Kidney (tissue), 22 donors: ENCODE measurements at places on chromosomes 3 and 15.

- DNase-seq, result no peak
- peaks cover 3% of the 10 kb centered on the region for H3K36me3 ChIP-seq
- no peak overlapping the region for H3K27ac ChIP-seq
- no peaks in the 10 kb centered on the region for H3K27me3 ChIP-seq
- H3K4me3 ChIP-seq, result no peak overlapping the region
Measured at GRCh38 chr15:80447077-80447476, 42.9 kb downstream of the ARNT2 start.

DNA sequence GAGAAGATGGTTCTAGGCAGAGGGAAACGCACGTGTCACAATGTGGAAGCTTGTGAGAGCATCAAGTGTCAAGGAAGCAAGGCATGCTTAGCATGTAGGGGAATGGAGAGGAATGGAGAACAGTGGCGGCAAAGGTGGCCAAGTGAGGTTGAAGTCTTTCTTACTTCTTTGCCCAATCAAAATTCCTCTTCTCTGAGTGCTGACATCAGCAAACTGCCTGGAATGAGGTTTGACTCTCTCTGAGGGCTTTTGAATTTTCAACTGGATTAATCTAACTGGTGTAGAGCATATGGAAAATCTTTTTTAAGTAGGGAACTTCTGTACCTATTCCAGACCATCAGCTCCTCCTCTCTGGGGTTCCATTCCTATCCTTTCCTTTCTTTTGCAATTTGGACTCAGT lies 61.9 kb upstream of the BNC1 start:
- H3K4me3 ChIP-seq, result no peak overlapping the region
- H3K27ac ChIP-seq, result no peak overlapping the region
- H3K36me3 ChIP-seq, result no peaks in the 10 kb centered on the region
- no peaks in the 10 kb centered on the region for H3K27me3 ChIP-seq
- no peak for DNase-seq
- no peaks in the 10 kb centered on the region for H3K4me1 ChIP-seq

- H3K4me3 ChIP-seq, result no peak overlapping the region
- no peak overlapping the region for H3K27ac ChIP-seq
- no peaks in the 10 kb centered on the region for H3K27me3 ChIP-seq
- H3K36me3 ChIP-seq, result no peaks in the 10 kb centered on the region
Measured at GRCh38 chr3:26406636-26407035, 215.9 kb upstream of the LRRC3B start.

- H3K27me3 ChIP-seq, result no peaks in the 10 kb centered on the region
- H3K4me3 ChIP-seq, result peak within 1 kb of the TSS; percentile 48
- H3K4me1 ChIP-seq, result no peaks in the 10 kb centered on the region
- H3K36me3 ChIP-seq, result no peaks in the 10 kb centered on the region
- H3K27ac ChIP-seq, result no peak within 1 kb of the TSS
- DNase-seq, result peak; percentile 79
Measured at GRCh38 chr15:64911311-64912186, at the start of gene ANKDD1A. TSS of gene ANKDD1A (plus strand) at chr15:64911902. CDS start at chr15:64911931, 29 bp downstream.

DNA sequence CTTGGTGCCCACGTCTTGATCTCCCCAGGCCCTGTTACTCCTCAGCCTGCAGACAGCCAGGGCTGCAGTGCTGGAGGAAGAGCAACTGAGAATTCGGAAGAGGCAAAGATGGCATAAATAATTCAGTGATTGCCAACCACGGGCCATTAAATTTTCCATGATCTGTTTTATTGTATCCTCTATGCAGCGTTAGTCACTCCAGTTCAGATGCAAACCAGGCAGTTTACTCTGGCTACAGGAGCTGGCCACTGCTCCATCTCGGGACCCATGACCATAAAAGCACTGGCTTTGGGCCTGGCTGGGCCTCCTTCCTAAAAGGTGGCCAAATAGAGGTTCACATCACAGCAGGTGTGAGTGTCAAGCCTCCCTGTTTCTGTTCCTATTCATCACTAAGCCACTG lies 137.6 kb upstream of the TLE3 start:
- no peak for DNase-seq
- no peak overlapping the region for H3K27ac ChIP-seq
- H3K4me1 ChIP-seq, result no peaks in the 10 kb centered on the region
- H3K27me3 ChIP-seq, result no peaks in the 10 kb centered on the region
- H3K4me3 ChIP-seq, result no peak overlapping the region

DNA sequence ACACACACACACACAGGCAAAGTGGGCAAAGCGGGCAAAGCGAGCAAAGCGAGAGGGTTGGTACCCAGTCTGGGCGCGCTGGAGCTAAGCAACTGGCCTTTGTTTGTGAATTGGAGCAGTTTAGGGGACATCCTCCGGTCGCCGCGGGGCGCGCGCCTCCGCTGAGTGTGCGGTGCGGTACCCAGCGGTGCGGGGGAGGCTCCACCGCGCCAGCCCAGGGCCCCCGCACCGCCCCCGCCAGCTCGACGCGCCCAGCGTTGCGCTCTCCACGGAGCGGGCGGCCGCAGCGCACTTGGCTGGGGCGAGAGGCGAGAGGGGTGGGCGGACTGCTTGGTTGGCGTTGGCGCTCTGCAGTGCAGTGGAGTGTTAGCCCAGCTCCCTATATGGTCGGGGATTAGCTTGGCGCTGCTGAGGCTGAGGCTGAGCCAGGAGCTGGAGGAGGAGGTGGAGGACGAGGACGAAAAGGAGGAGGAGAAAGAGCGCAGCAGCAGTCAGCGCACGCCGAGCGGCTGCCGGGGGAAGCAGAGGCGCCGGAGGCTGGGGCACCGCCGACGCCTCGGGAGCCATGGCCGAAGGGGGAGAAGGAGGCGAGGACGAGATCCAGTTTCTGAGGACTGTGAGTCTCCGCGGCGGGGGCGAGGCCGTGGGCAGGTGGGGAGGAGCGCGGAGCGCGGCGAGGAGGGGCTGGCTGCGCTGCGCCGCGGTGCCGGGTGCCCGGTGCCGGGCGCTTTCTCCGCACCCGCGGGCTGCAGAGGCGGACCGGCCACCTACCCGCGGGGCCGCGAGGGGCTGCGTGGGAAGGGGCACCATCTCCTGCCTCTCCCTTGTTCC lies at the start of gene RYR3:
Gene RYR3, plus strand, starts transcription at position 487 of the 831 bp plus-strand sequence. Its CDS starts 79 bp downstream, at position 566.
- no peak within 1 kb of the TSS for H3K27ac ChIP-seq
- H3K4me3 ChIP-seq, result no peak within 1 kb of the TSS
- H3K4me1 ChIP-seq, result no peaks in the 10 kb centered on the region
- DNase-seq, result peak; percentile 77
- H3K36me3 ChIP-seq, result no peaks in the 10 kb centered on the region
- peaks cover 16% of the 10 kb centered on the region for H3K27me3 ChIP-seq

GRCh38 chr3:127889461-127889863 lies 25.6 kb upstream of the KBTBD12 start:
- H3K27ac ChIP-seq, result peak overlapping the region; percentile 7
- no peaks in the 10 kb centered on the region for H3K27me3 ChIP-seq
- no peaks in the 10 kb centered on the region for H3K4me1 ChIP-seq
- no peak for DNase-seq

GRCh38 chr15:91866971-91867372 lies 13.5 kb downstream of the SLCO3A1 start:
- no peaks in the 10 kb centered on the region for H3K36me3 ChIP-seq
- peak; percentile 81 for DNase-seq
- H3K27me3 ChIP-seq, result no peaks in the 10 kb centered on the region
- H3K27ac ChIP-seq, result peak overlapping the region; percentile 72
- no peak overlapping the region for H3K4me3 ChIP-seq

DNA sequence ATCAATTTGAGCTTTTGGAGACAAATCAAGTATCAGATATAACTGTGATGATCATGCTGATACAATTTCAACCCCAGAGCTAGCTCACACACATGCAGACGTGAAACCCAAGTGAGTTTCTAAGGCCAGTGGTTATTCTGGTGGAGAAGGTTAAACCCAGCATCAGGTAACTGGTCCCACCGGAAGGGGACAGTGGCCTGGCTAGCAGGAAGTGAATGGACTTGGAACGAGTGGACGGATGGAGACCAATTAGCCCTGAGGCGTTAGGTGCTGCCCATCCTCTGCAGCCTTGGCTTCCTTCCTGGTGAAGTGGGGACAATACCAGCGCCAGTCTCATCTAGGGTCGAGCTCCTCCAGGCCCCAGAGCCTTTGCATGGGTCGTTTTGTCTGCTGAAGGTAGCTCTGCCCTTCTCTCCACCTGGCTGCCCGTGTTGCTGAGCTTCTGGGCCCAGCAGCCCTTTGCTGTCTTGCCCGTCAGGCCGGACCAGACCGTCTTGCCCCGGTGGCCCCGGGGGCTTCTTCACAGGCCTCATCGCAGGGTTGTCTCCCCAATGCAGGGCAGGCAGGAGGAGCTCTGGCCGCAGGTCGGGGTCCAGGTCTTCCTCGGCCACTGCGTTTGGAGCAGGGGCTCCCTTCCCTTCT lies 915 bp upstream of the KCTD6 start:
- peak overlapping the region; percentile 53 for H3K4me3 ChIP-seq
- DNase-seq, result no peak
- H3K27me3 ChIP-seq, result no peaks in the 10 kb centered on the region
- no peak overlapping the region for H3K27ac ChIP-seq
- no peaks in the 10 kb centered on the region for H3K36me3 ChIP-seq

DNA sequence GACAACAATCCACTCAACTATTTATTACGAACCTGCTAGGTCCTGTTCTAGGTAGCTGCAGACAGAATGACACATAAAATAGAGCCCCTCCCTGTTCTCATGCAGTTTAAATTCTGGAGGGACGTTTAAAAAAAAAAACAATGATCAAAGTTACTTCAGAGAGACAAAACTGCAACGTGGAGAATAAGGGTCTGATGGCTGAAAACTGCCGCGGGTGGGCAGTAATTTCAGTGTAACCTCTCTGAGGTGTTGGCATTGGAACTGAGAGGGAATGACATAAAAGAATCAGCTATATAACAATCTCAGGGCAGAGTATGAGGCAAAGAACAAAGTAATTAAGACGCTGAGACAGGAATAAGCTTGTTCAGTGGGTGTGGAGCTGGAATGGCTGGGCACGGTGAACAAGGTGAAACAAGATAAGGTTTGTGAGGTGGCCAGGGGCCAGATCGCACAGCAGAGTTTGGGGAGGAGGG lies 19.5 kb downstream of the TBL1XR1 start:
- no peak overlapping the region for H3K27ac ChIP-seq
- H3K27me3 ChIP-seq, result no peaks in the 10 kb centered on the region
- H3K4me1 ChIP-seq, result peaks cover 5% of the 10 kb centered on the region
- H3K36me3 ChIP-seq, result no peaks in the 10 kb centered on the region
- H3K4me3 ChIP-seq, result no peak overlapping the region

DNA sequence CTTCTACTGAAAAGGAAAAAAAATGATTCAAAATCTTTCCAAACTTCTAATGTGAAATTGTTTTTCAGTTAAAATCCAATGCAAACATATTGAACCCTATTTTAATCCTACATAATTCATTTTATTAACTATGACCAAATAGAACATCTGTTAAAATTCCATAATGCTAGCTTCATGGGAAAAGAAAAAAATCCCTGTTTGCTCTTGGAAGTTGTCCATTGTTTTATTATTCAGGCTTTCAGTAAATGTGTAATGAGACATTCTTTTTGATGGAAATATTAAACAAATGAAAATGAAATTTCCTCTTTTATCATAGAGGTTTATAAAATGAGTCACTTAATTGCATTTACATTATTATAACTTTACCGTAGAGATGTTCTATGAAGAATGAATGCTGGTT lies 49.5 kb downstream of the SLC25A26 start:
- DNase-seq, result no peak
- H3K36me3 ChIP-seq, result no peaks in the 10 kb centered on the region
- H3K4me3 ChIP-seq, result no peak overlapping the region
- H3K27me3 ChIP-seq, result no peaks in the 10 kb centered on the region
- no peak overlapping the region for H3K27ac ChIP-seq
- no peaks in the 10 kb centered on the region for H3K4me1 ChIP-seq

- no peaks in the 10 kb centered on the region for H3K4me1 ChIP-seq
- DNase-seq, result no peak
- no peaks in the 10 kb centered on the region for H3K27me3 ChIP-seq
- peak overlapping the region; percentile 87 for H3K4me3 ChIP-seq
- peak overlapping the region; percentile 66 for H3K27ac ChIP-seq
Measured at GRCh38 chr3:141403576-141403975, 35.3 kb downstream of the ZBTB38 start.

DNA sequence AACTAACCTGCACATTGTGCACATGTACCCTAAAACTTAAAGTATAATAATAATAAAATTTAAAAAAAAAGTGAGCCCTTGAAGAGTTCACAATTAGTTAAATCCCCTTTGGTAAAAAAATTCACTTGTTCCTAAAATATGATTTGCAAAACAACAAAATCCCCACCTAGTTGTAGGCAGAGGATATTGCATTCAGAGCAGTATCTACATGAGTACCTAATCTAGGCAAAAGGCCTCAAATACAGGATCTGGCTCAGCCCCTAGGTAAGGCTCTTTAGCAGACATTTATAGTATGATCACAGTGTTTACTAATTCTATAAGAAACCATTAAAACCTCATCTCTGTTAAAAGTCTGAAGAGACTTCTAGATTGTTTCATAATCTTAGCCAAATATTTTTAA lies 89.3 kb upstream of the CCDC80 start:
- H3K36me3 ChIP-seq, result no peaks in the 10 kb centered on the region
- H3K27me3 ChIP-seq, result no peaks in the 10 kb centered on the region
- H3K4me3 ChIP-seq, result no peak overlapping the region
- DNase-seq, result no peak
- no peaks in the 10 kb centered on the region for H3K4me1 ChIP-seq
